Stimulated activated CD4-positive, alpha-beta T cell treated with anti-CD3 and anti-CD28 coated beads, Interleukin-12 subunit alpha, Interleukin-12 subunit beta, amount 100 ng/mL, for 4 hours (primary cell): ENCODE measurements at places on chromosomes 1 and 21.

DNA sequence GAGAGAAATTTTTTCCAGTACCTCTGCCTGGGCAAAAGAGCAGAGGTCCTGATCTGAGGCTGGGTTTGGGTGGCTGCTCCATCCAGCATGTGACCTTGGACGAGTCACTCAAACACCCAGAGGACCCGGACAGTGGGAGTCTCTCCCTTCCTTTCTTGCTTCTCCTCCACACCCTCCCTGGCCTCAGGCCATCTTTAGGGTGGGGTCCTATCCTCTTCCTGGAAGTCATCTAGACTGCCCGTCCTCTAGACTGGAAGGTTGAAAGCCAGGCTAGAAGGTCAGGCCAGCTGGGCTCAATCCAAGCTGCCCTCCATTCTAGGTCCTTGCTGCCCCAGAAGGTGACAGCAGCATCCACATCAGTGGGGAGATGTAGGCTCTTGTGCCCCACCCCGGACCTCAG lies 599.5 kb downstream of the MATN1 start:
- DNase-seq = no peak

DNA sequence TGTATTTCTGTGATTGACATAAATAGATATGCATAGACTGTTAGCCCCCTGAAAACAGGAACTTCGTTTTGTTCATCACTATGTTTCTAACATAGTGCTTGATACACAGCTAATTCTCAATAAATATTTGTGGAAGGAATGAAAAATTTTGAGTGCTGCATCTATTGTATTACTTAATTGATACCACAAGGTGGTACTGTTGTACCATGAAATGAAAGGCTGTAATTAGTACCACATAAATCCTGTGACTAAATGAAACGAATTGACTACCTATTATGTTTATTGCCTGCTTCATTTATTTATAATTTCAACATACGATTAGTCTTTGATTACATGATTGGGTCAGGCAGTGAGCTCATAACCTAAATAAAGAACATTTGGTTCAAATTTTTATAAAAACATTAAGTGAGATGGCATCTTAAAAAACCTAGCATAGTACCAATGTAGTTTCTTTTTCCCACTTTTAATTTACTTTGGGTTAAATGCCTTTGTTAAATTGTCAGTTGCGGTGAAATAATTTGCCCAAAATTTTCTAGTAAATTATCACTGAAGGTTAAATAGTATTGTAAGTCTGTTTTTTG lies 15.0 kb upstream of the TGFB2 start:
- no peak for DNase-seq

DNA sequence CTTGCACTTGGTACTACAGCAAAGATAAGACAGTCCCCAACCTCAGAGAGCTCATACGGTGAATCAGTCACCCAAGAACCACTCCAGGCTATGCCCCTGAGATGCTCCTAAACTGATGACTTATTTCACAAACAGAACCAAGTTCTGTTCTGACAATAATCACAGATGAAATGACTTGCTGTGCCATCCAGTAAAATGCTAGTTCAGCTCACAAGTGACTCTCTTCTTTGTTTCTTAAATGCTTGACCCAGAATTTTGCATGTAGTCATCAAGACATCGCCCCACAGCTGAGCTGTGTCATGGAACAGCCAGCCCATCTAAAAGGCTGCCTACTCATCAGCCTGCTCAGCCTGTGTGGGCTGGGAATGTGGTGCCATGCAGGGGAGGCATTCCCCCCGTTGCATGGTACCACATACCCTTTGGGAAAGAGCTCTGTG lies 6.1 kb upstream of the SLC19A2 start:
- DNase-seq = peak; percentile 6

DNA sequence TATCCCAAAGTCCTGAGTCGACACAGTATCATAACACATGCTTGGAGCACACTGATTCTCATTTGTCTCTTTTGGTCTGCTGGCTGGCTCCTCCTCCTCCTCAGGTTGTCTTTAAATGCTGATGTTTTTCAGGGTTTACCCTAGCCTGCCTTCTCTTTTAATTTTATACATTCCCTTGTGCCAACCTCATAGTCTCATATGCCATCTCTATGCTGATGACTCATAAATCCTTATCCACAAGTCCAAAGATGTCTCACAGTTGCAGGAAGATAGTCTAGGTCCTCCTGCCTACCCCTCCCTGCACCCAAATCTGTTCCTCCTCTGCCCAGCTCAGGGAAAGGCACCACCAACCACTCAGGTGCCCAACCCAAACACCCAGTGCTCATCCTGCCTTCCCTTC lies 108.3 kb downstream of the SIPA1L2 start:
- no peak for DNase-seq

GRCh38 chr1:112285316-112285715 lies 110.7 kb upstream of the CTTNBP2NL start:
- DNase-seq = no peak

DNA sequence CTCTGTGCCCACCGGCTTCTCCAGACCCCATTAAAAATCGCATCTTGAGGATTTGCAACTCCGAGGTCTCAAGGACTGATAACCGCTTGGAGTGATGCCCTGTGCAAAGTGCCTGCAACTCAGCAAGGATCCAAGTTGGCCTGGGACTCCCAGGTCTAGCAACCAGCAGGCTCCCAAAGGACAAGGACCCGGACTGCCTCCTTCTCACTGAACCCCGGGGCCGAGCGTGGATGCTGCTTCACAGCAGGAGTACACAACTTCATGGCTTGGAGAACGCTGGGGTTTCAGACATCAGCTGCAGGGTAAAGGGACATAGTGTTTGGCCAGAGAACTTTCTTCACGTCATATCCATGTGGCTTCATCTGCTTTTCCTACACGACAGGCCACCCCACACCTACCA lies 65.2 kb downstream of the ATP5PO start:
- no peak for DNase-seq

- DNase-seq = no peak
Measured at GRCh38 chr1:235932090-235932510, 65.4 kb upstream of the LYST start.

DNA sequence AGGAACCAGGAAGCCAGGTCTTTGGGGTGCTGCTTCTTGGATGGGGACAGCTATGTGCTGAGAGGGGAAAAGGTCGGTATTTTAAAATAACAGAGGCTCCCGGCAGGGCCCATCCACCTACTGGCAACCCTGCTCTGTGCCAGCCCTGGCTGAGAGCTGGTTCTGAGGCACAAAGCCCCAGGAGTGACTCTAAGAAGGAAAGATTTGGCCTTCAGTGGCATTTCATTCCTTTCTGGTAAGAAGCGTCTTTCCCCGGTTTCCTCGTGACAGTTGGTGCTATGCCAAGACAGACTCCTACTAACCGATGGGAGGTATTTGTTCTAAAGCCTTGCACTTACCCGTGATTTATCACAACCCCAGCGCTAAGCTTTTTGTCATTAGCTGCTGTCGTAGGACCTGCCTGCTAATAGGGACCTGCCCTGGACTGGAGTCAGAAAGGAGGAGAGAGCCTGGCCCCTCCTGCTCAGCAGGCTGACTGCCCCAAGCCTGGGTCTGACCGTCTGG lies 123.1 kb upstream of the ADAR start:
- no peak for DNase-seq

- no peak for DNase-seq
Measured at GRCh38 chr1:38258085-38258627, 211.6 kb upstream of the POU3F1 start.

GRCh38 chr1:40042341-40042740 lies 1.8 kb downstream of the CAP1 start:
- DNase-seq = no peak

DNA sequence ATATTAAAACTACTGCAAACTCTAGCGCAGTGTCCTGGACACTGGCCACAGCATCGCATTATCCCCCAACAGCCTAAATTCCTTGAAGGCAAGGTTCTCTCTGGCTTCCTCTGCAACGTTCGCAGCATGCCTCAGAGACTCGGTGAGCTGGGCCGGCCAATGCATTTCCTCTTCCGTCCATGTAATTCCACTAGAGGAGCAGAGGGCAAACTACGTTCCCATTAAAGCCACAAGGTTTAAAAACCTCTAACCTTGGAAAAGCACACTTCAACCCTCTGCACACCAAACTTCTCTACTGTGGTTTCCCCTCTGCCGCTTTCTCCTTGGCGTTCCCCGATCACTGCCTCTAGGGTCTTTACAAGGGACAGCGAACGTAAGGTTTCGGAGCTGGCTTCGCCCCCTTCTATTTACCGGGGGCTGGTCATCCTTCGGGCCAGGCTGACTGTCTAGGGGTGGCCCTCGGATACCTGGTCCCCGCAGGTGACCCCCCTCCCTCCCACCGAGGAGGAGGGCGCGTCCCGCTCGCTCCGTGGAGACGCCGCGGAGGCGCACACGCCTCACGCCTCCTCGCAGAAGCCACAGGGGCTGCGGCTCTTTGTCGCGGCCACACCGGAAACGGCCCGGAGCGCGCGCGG lies 456 bp upstream of the SMYD2 start:
- DNase-seq = no peak

DNA sequence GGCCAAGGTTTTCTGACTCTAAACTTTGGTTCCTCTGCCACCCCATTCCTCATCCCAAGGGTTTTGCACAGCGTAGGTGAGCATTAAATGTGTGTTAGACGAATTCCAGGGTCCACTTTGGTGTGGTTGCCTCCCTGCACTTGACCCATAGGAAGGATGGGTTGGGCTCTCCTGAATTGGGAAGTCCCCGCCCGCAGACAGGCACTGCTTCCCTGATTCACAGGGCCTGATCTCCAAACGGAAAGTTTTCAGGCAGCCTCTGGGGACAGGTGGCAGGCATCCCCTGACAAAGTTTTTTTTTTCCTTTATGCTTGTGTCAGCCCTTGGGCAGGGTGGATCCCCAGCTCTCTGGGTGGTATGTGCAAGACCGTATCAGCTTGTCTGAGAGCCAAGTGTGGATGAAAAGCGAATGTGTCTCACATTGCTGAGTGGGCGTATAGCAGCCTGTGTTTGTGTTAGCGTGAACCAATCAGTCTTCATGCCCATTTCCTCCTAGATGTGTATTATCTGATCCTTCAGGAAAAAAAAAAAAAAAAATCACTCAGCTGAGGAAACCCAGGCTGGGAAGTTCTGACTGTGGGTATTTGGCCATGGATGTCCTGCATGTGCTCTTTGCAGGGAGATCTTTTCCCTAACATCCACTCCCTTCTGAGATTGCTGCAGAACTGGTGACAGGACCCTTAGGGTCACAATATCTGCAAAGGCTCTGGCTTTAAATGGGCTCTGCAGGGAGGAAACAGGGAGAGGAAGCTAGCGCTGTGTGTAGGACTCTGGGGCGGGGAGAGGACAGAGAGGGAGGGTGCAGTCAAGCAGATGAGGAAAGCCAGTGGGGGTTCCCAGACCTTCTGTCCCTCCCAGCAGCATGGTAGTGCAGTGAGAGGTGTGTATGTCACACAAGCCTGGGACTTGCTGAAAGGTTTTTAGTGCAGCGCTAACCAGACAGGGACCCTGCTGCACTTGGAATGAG lies 42.2 kb upstream of the TRABD2B start:
- DNase-seq = no peak

DNA sequence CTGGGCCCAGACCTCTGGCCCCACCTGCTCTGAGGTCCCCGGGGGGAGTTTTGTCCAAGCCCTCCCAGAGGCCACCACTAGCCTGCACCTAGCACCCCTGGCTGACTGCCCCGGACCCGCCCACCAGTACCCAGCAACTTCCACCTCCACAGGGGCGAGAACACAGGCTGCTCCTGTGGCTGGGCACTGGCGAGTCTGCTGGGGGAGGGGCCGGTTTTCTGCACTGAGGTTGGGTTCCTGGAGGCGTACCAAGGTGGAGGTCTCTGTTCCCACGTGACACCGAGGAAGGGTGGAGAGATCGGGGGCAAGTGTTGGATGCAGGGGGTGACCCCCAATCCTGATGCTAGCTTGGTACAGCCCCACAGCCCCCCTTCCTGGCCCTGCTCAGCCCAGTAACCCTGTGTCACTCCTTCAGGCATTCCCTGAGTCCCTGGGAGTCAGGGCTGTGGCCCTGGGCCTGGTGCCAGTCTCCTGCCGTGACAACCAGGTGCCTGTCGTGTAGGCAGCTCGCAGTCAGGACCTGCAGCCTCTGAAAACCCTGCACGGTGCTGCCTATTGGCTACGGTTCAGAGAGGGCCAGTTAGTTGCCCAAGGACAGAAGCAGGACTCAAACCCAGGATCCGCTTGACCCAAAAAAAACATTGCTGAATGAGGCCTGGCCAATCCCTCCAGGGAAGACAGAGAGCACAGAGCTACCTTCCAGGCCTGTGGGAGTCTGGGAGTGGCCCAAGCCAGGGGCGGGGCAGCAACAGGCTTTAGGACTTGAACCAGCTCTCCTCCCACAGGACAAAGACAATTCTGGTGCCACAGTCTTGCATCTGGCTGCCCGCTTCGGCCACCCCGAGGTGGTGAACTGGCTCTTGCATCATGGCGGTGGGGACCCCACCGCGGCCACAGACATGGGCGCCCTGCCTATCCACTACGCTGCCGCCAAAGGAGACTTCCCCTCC lies 3.1 kb downstream of the ESPN start:
- DNase-seq = no peak

DNA sequence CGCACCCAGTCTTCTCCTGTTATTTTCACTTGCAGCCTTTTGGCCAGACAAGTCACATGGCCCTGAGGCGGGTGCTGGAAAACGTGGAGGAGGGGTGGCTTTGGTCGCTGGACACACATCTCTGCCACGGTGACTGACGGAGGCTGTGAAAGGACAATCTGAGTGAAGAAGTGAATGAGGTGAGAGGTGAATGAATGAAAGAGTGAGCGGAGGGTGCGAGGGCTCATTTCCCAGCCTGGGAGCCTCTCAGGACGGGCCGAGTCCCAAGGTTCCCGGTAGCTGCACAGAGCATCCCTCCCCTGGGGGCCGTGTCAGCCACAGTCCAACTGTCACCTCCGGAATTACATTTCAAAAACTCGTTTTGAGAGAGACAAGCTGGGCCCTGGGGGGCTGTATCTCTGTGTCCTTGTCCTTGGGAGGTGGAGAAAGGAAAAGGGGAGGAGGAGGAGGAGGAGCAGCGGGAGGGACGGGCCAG lies 89.6 kb downstream of the UBIAD1 start:
- DNase-seq = no peak

DNA sequence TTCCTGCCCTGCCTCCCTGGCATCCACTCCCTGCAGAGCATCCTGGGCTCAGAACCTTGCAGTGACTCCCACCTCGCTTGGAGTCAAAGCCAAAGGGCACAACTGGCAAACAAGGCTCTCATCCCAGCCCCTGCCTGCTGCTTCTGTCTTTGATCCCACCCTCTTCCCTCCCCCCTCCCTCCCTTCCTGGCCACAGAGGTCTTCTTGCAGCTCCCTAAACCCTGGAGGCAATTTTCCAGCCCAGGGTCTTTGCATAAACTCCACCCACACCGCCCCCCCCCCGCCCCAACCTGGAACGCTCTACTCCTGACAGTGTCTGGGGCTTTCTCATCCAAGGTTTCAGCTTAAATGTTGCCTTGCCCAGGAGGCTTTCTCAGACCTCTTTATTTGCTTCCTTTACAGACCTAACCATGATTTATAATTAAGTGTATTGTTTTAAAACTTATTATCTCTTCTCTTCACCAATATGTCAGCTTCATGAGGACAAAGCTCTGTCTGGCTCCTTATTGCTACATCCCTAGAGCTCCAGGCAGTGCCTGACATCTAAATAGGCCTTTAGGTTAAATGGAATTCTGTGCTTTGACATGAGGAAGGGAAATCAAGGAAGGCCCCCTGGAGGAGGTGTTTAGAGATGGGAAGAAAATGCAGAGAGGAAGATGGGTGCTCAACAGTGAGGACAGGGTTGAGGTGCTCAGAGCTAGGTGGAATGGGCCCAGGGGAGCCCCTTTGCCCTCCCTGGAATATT lies 37.7 kb upstream of the PADI1 start:
- DNase-seq = no peak

GRCh38 chr1:94094469-94095111 lies 26.4 kb downstream of the ABCA4 start:
- no peak for DNase-seq

GRCh38 chr1:94247138-94248094 lies 10.0 kb upstream of the ARHGAP29 start:
- DNase-seq = no peak

GRCh38 chr1:66553846-66554245 lies 19.9 kb downstream of the SGIP1 start:
- DNase-seq = no peak
